Neural crest cell (in vitro differentiated cells): ENCODE measurements at places on chromosomes 11 and 22. TPM values are rescaled to one million over a fixed set of nuclear protein-coding genes. Genes with fewer than 3 reads are reported as not detected.

Gene MS4A15
- not detected in 2 replicates for total RNA-seq

Gene FBLN1
- 152 and 163 TPM in 2 replicates for total RNA-seq

Gene IL17REL
- 0.07 TPM in 1 of 2 replicates, not detected in the other for total RNA-seq

Gene ZC3H12C
- 14.4 TPM in 2 replicates for total RNA-seq

Gene NAALAD2
- total RNA-seq, result 16.1 and 16.7 TPM in 2 replicates

Gene OR10A2
- not detected in 2 replicates for total RNA-seq

DNA sequence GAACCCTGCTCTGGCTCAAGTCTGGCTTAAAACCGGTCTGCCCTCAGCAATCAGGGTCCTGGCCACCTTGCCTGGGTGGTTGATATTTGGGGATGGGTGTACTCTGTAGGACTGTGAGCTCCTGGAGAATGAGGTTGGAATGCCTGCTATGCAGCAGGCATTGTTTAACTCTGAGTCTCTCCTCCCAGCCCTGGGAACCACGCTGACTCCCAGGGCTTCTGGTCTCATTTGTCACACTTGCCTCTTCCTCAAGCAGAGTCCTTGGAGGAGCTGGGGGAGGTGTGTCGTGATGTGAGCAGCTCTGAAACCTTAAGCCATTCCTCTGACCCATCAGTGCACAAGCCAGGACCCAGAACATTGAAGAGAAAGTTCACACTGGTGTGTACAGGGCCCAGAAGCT lies 340.1 kb downstream of the MN1 start:
- H3K27ac ChIP-seq, result peak overlapping the region; percentile 47
- H3K4me1 ChIP-seq, result peaks cover 49% of the 10 kb centered on the region
- no peak for DNase-seq
- no peaks in the 10 kb centered on the region for H3K36me3 ChIP-seq
- H3K4me3 ChIP-seq, result peak overlapping the region; percentile 56

- H3K36me3 ChIP-seq, result no peaks in the 10 kb centered on the region
- DNase-seq, result no peak
- no peak overlapping the region for H3K4me3 ChIP-seq
- H3K27ac ChIP-seq, result peak overlapping the region; percentile 66
These were observed 35.8 kb upstream of the MYOD1 start for GRCh38 chr11:17683377-17684161.

GRCh38 chr22:29581799-29582198 lies 886 bp upstream of the NIPSNAP1 start:
- no peaks in the 10 kb centered on the region for H3K27me3 ChIP-seq
- H3K4me1 ChIP-seq, result peaks cover 20% of the 10 kb centered on the region
- H3K4me3 ChIP-seq, result peak overlapping the region; percentile 98
- peaks cover 2% of the 10 kb centered on the region for H3K36me3 ChIP-seq
- no peak overlapping the region for H3K27ac ChIP-seq
- no peak for DNase-seq

DNA sequence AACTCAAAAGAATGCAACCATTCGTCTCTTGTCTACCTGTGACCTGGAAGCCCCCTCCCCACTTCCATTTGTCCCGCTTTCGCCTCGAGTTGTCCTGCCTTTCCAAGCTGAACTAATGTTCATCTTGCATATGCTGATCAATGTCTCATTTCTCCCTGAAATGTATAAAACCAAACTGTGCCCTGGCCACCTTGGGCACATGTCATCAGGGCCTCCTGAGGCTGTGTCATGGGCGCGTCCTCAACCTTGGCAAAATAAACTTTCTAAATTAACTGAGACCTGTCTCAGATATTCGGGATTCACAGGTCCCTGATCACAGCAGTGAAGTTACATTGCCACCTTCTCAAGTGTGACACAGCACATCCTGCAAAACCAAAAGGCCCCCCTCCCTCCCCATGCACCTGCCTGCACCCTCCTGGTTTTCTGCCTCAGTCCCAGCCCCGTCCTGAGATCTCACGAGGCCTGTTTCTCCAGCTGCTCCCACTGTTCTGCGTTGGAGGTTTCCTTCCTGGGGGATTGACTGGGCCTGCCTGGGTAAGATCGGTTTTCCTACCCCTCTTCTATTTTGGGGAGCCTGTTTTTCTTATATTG lies 1328.7 kb downstream of the TBC1D22A start:
- H3K27me3 ChIP-seq, result peaks cover 3% of the 10 kb centered on the region
- H3K27ac ChIP-seq, result no peak overlapping the region
- H3K4me3 ChIP-seq, result no peak overlapping the region
- H3K4me1 ChIP-seq, result peaks cover 4% of the 10 kb centered on the region

DNA sequence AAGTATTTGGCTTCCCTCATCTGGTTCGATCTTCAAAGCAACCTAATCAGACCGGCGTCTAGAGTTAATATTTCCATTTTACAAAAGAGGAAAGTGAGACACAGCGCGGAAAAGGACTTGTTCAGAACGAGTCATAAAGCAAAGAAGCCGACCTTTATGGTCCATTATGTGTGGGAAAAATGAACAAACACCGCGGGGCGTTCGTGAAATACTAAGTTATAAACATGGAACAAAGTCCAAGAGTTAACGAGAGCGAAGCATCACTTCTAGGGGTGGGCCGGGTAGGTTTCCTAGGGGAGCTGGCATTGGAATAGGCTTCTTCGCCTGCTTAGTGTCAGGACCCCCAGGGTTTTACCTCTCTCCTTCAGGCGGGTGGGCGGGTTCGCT lies 575 bp downstream of the DUSP18 start:
- no peak overlapping the region for H3K27ac ChIP-seq
- peaks cover 28% of the 10 kb centered on the region for H3K27me3 ChIP-seq
- H3K4me3 ChIP-seq, result peak overlapping the region; percentile 96
- H3K36me3 ChIP-seq, result no peaks in the 10 kb centered on the region
- DNase-seq, result no peak
- H3K4me1 ChIP-seq, result peaks cover 19% of the 10 kb centered on the region

DNA sequence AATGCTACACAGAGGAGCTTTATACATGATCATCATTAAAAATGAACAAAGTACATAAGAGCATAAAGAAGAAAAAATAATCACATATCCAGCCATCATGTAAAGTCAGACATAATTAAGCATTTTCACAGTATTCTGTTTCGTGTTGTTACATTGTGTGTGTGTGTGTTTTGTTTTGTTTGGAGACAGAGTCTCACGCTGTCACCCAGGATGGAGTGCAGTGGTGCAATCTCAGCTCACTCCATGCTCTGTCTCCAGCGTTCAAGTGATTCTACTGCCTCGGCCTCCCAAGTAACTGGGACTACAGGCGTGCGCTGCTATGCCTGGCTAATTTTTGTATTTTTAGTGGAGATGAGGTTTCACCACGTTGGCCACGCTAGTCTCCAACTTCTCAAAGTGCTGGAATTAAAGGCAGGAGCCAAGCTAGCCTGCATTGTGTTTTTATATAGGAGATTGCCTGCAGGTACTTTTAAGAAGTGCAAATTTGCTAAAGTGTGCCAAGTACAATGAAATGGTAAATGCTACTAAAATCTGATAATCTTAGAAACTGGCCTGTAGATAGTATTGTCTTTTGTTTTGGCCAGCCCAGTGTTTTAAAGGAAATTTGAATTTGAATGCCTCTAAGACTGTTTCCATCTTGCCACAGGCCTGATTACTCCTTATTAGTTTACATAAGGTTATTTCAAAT lies 7.8 kb downstream of the CTSC start:
- no peak overlapping the region for H3K27ac ChIP-seq
- DNase-seq, result no peak
- peak overlapping the region; percentile 23 for H3K4me3 ChIP-seq
- H3K27me3 ChIP-seq, result no peaks in the 10 kb centered on the region
- H3K36me3 ChIP-seq, result peaks cover 30% of the 10 kb centered on the region

- no peak overlapping the region for H3K27ac ChIP-seq
- no peak overlapping the region for H3K4me3 ChIP-seq
- no peaks in the 10 kb centered on the region for H3K36me3 ChIP-seq
- peaks cover 11% of the 10 kb centered on the region for H3K4me1 ChIP-seq
- H3K27me3 ChIP-seq, result peaks cover 40% of the 10 kb centered on the region
These were observed 555.8 kb downstream of the BRD1 start for GRCh38 chr22:49271831-49272230.

- DNase-seq, result no peak
- no peaks in the 10 kb centered on the region for H3K4me1 ChIP-seq
- H3K27me3 ChIP-seq, result peaks cover 2% of the 10 kb centered on the region
These were observed 473.4 kb downstream of the METTL15 start for GRCh38 chr11:28581286-28582242.

GRCh38 chr11:92948116-92948515 lies 21.3 kb upstream of the MTNR1B start:
- DNase-seq, result no peak
- no peak overlapping the region for H3K27ac ChIP-seq
- no peaks in the 10 kb centered on the region for H3K4me1 ChIP-seq
- H3K36me3 ChIP-seq, result peaks cover 12% of the 10 kb centered on the region

DNA sequence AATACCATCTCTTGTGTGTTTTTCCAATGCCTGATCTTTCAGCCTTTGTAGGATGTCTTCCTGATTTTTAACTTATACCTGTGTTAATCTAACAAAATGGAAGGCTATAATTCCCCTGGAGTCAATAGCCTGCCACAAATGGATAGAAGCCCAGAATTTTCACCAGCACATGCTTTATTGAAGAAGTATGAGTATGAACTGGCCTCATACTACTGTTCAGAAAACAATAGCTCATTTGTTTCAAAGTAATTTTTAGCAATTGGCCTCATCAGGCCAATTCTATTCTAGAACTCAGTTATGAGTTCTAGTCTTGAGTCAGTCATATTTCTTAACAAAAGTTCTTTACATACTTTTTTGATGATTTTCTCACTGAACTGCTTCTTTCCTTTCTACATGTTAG lies 40.6 kb upstream of the SLC37A2 start:
- H3K4me1 ChIP-seq, result no peaks in the 10 kb centered on the region
- no peak overlapping the region for H3K27ac ChIP-seq
- no peak overlapping the region for H3K4me3 ChIP-seq
- DNase-seq, result no peak

GRCh38 chr11:15430381-15430780 lies 315.7 kb downstream of the INSC start:
- DNase-seq, result no peak
- peaks cover 15% of the 10 kb centered on the region for H3K4me1 ChIP-seq
- no peaks in the 10 kb centered on the region for H3K36me3 ChIP-seq
- no peak overlapping the region for H3K4me3 ChIP-seq
- H3K27me3 ChIP-seq, result no peaks in the 10 kb centered on the region

- no peaks in the 10 kb centered on the region for H3K27me3 ChIP-seq
- peak overlapping the region; percentile 5 for H3K27ac ChIP-seq
- no peak overlapping the region for H3K4me3 ChIP-seq
- DNase-seq, result no peak
- H3K4me1 ChIP-seq, result peaks cover 43% of the 10 kb centered on the region
- no peaks in the 10 kb centered on the region for H3K36me3 ChIP-seq
These were observed 16.7 kb downstream of the BCL9L start for GRCh38 chr11:118908901-118909618.

DNA sequence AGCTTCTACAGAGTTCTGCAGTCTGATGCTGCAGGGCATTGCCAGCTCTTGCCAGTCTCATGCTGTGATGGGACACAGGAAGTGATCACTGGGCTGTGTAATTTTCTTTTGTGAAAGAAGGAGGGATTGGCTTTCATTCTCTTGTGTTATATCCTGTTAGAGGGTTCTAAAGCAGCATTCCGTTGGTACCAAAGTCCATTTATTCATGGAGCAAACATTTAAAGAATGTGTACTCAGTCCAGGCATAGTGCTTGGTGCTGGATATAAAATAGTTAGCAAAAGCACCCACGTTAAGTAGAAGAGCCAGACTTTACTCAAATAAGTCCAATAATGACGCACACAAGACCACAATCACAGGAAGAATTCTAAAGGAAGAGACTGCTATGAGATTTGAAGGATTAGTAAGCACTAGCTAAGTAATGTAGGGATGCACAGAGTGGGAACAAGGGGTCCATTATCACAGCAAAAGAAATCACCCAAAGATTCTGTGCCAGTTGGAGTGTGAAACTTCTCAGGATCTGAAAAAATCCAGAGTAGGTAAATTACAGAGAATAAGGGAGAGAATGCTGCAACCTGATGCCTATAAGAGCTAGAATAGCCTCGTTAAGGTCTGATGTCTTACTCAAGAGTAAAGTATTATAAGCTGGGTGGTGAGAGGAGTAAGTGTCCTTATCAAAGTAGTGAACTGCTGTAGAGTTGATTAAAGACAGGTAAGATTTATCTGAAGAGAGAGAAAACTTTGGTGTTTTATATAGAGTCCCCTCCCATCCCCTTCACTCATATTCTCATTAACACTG lies 728.3 kb downstream of the METTL15 start:
- no peak overlapping the region for H3K27ac ChIP-seq
- no peak overlapping the region for H3K4me3 ChIP-seq
- peaks cover 9% of the 10 kb centered on the region for H3K4me1 ChIP-seq
- H3K36me3 ChIP-seq, result no peaks in the 10 kb centered on the region

DNA sequence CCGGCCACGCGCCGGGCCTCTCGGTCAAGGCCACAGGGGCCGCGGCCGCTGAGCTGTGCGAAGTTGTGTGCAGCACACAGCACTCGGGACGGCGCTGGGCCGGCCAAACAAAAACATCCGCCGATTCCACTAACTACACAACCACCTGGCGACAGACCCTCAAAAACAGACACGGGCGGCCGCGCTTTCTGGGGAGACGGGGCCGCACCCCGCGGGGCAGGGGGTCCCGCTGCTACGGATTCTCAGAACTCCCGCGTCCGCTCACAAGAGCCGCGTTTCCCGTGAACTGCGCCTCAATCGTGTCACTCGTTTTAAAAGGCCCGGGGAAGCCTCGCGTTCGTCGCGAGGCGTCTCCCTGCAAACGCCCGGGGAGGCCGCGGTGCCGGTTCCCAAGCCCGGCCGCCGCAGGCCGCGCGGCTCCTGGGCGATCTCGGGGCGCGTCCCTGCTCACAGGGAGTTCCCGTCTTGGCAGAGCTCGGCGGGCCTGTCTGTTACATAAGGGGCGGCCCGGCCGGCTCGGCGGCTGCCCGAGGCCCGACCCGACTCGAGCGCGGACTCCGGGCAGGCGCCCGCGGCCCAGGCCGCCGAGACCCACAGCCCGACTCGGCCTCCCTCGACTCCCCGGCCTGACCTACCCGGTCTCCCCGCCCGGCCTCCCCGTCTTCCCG lies 936 bp downstream of the BRD1 start:
- DNase-seq, result no peak
- H3K36me3 ChIP-seq, result peaks cover 11% of the 10 kb centered on the region
- peaks cover 29% of the 10 kb centered on the region for H3K4me1 ChIP-seq
- H3K27me3 ChIP-seq, result peaks cover 13% of the 10 kb centered on the region
- H3K27ac ChIP-seq, result peak overlapping the region; percentile 93

- H3K4me3 ChIP-seq, result no peak overlapping the region
- no peaks in the 10 kb centered on the region for H3K36me3 ChIP-seq
- H3K4me1 ChIP-seq, result peaks cover 9% of the 10 kb centered on the region
These were observed 3.1 kb upstream of the WT1 start for GRCh38 chr11:32438346-32438865.

DNA sequence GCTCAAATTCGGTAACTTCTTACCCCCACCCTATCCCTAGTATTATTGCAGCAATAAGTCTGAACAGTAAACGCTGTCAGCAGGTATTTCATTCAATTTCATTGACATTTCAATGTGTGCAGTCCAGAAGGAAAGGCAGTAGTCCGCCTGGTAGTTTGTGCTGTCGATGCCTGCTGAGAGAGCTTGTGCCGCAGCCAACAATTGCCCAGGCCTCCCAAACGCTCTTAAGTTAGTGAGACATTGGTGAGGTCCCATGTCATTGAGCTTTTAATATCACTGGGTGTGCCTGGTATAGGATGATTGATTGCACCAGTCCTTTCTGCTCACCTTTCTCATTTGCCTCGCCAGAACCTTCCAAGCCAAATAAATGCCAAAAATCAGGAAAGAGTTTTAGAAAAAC lies 28.1 kb downstream of the ALKBH3 start:
- H3K36me3 ChIP-seq, result peaks cover 2% of the 10 kb centered on the region
- no peaks in the 10 kb centered on the region for H3K27me3 ChIP-seq
- H3K4me1 ChIP-seq, result peaks cover 17% of the 10 kb centered on the region
- DNase-seq, result no peak
- H3K4me3 ChIP-seq, result no peak overlapping the region
- no peak overlapping the region for H3K27ac ChIP-seq
